ENCODE measurements at places on chromosomes 11 and 22. TPM values are rescaled to one million over a fixed set of nuclear protein-coding genes. Genes with fewer than 3 reads are reported as not detected.
A peak's percentile ranks its signal among the peaks of the same experiment; 100 is the strongest.

- DNase-seq, result no peak
Measured at GRCh38 chr11:27281740-27282590, 81.0 kb downstream of the CCDC34 start.

- no peak for DNase-seq
Measured at GRCh38 chr11:58898106-58898505, 41.2 kb upstream of the GLYATL1 start.

DDTL gene
- 3.7 TPM for total RNA-seq

DNA sequence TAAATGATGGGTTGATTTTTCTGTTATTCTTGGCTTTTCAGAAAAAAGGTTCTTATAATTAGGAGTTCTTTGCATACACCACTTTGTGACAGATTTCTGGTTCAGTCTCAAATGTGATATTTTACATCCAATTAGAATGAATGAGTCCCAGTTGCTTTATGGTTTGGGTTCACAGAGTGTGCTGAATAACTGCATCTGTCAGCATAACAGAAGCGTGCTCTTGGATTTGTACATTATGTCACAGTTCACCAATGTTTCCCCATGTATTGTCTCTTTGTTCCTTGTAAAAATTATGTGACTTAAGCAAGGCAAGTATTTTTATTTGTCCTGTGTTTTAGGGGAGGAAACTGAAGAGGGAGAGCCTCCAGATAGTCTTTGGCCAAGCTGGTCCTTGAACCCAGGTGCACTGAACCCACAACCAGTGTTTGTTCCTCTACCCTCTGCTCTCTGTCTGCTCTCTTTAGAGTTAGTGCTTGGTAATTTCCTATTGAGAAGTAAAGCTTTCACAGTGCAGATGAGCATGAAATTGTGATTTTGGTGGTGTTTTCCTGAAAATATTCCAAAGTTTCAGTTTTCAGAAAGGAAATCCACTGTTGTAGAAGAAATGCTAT lies 107.5 kb downstream of the TBC1D22A start:
- DNase-seq, result no peak

DNA sequence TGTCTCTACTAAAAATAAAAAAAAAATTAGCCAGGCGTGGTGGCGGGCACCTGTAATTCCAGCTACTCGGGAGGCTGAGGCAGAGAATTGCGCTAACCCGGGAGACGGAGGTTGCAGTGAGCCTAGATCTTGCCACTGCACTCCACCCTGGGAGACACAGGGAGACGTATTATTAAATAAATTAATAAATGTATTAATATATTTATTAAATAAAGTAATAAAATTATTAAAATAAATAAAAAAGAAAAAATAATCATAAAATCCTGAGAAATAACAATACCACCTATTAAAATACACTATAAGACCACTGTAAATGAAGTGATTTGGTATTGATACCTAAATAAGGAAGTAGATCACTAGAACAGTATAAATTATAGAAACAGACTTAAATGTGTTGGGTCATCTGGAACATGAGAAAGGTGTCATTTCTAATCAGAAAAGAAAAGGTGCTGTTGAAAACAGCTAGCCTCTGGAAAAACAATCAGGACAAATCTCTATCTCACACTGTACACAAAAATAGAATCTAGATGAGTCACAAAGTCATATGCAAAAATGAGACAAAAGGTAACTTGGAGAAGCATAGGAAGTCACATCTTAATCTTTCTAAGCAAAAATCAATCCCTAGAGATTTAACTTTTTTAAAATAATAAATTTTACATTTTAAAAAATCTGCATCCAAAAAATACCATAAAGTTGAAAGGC lies 43.2 kb upstream of the UBASH3B start:
- DNase-seq, result no peak

C11orf97 gene
- total RNA-seq, result not detected

INS gene
- not detected for total RNA-seq

KIF18A gene
- total RNA-seq, result 4.9 TPM

DNA sequence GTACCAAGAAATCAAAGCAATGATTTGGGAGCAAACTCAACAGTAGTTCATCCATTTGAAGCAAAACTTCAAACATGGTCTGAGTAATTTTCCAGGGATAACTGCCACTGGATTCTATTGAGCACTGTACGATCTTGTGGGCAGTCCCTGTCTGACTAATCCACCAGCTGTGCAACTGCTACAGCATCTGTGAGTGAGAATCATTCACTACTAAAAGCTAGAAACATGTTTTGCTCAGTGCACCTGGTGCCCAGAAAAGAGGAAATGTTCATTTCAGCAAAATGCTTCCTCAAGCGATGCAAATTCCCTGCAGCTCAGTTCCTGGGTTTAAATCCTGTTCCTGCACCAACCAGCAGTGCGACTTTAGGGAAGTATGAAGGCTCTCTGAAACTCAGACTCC lies 1077.9 kb downstream of the DLG2 start:
- DNase-seq, result no peak

- DNase-seq, result peak; percentile 34
Measured at GRCh38 chr22:36773935-36774334, 2.0 kb downstream of the IFT27 start.

DNA sequence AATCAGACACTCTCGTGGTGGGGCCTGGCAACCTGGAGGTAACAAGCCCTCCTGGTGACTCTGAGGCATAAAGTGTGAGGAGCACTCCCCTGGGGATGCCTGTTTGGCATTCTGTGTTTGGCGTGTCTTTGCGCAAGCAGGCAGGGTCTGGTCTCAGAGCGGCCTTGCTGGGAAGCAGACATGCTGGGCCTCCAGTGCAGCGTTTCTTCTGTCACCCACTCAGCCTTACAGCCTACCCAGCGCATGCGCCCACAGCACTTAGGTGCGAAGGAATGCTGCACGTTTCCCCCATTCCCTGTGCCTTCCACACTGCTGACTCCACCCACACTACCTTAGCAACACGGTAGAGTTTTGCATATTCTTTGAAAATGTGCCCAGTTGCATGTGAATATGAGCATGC lies 7.4 kb upstream of the CXCR5 start:
- DNase-seq, result no peak

DNA sequence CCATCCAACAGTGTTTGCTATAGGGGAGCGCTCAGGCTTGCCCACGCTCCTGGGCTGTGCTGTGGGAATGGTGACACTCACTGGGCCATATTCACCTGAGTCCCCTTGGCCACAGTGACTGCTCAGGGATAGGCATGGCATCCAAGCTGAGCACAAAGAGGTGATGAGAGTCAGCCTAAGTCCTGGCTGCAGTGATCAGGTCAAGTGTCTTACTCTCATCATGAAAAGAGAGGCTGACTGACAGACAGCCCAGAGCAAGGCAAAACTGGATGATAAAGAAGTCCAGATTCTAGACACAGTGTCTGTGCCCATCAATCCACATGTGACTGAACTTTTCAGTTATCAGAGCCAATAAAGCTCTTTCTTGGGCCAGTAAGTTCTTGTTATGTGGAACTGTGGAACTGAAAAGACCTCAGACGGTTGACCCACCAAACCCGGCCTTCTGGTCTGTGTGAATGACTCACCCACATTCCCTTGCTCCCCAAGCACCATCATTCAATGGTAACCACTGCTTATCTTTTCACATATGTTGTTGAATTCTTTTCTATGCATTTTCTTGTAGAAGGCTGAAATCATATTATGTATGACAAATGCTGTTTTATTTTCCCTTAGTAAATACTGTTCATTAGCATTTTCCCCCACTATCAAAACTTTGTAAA lies 43.2 kb upstream of the YPEL1 start:
- no peak for DNase-seq

ART5 gene
- not detected for total RNA-seq

SCGB1D2 gene
- total RNA-seq, result not detected

DNA sequence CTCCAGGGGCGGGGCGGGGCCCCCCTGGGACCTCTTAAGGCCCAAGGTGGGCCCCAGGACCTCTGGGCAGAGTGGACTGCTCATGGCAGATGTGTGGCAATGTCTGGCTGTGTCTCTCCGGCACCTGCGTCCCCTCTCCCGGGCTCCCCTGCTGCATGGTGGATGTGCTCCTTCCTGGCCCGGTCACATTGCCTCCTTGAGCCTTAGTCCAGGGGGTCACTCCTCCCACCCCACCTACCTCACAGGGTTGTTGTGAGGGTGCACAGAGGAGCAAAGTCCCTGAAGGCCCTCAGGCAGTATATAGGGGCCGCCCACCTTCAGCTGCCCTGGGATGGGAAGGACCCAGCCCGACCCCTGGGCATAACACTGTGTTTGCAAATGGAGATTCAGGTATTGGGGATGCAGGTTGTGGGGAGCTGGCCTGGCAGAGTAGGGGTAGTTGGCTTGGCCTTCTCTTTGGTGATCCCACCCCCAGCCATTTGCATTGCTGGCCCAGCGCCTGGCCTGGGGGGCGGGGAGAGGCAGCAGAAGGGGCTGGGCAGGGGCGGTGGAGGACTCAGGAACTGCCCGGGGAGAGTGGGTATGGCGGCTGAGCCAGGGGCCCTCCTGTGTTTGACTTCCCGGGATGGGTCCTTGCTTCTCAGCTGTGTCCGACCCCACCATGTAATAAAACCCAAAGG lies 11.3 kb downstream of the KCTD17 start:
- no peak for DNase-seq

Measured in frontal cortex (tissue), 4 donors.